ENCODE measurements at places on chromosomes 6 and 20.

- no peaks in the 10 kb centered on the region for H3K36me3 ChIP-seq
- H3K27ac ChIP-seq = no peak overlapping the region
Observed at GRCh38 chr6:1044040-1044836, 267.7 kb upstream of the FOXQ1 start.

DNA sequence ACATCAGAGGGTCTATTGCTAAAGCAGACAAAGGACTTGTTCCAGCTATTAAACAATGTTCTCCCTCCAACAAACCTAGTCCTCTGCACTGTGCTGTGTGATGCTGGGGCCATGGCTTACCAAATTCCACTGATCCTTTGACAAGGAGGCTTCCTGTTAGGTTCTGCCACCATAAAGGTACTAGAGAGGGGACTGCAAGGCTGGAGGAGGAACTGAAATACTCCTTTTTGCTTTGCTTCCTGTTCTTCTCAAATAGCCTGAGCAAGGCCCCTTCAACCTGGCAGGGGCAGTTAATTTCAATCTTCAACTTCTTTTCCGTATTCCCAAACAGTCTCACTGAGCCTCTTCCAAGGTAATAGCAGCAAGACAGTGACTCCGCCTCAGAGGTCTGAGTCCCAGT lies 286.4 kb upstream of the IRAK1BP1 start:
- no peaks in the 10 kb centered on the region for H3K27me3 ChIP-seq
- H3K36me3 ChIP-seq = no peaks in the 10 kb centered on the region
- H3K27ac ChIP-seq = no peak overlapping the region
- DNase-seq = no peak
- no peaks in the 10 kb centered on the region for H3K4me1 ChIP-seq
- H3K4me3 ChIP-seq = no peak overlapping the region

- no peak overlapping the region for H3K4me3 ChIP-seq
- no peak overlapping the region for H3K27ac ChIP-seq
- H3K4me1 ChIP-seq = no peaks in the 10 kb centered on the region
- no peaks in the 10 kb centered on the region for H3K27me3 ChIP-seq
- no peak for DNase-seq
- H3K36me3 ChIP-seq = no peaks in the 10 kb centered on the region
Observed at GRCh38 chr6:31940256-31940664, 5.6 kb upstream of the CFB start.

DNA sequence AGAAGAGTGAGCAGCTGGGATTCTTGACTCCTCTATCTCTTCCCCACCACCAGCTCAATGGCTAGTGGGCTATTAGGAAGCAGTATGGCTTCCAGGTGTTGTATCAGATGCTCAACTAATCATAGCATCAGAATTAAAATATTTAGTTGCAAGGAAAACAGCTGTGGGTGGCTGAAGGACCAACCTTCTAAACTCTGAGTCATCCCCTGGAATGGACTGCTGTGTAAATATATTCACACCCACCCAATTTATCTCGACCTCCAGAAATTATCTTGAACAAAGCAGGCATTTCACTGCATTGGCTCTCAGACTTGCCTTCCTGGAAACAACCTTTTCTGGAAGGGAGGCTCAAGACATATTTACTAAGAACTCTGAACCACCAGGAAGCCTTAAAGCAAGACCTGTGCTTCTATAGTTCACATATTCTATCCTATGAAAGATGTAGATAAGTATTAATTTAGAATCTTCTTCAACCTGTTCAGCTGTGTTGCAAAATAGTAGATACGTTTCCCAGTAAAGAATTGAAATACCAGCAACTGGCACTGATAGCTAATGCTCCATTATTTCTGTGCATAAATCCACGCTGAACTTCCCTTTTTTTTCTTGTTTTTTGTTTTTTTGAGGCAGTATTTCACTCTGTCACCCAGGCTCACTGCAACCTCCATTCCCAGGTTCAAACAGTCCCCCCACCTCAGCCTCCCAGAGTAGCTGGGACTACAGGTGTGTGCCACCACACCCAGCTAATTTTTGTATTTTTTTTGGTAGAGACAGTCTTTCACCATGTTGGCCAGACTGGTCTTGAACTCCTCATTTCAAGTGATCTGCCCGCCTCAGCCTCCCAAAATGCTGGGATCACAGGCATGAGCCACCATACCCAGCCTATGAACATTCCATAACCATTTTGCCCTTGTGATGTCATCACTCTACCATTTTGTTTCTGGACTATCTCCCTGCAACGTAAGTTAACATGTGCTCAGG lies 56.9 kb upstream of the CD2AP start:
- H3K36me3 ChIP-seq = no peaks in the 10 kb centered on the region
- no peak overlapping the region for H3K4me3 ChIP-seq
- H3K27ac ChIP-seq = no peak overlapping the region

DNA sequence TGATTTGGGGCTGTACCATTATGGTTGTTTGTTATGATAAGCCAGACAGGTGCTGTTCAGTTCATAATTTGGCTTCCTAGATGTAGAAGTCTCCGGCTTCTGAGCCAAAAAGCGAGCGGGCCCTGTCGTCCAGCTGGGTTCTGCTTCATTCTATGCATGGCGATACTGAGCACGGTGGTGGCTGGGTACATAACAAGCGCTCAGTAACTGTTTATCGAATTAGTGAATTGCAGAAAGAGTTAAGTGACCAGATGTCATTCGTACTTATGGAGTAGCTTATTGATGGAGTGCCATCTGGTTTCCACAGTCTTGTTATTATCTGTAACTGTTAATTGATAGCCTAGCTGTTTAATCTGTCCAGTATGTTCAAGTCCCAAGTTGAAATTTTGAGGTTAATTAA lies 85.0 kb downstream of the DTD1 start:
- no peak overlapping the region for H3K4me3 ChIP-seq
- no peaks in the 10 kb centered on the region for H3K4me1 ChIP-seq
- no peak overlapping the region for H3K27ac ChIP-seq
- H3K36me3 ChIP-seq = no peaks in the 10 kb centered on the region
- H3K27me3 ChIP-seq = no peaks in the 10 kb centered on the region

- no peaks in the 10 kb centered on the region for H3K4me1 ChIP-seq
- DNase-seq = no peak
- H3K36me3 ChIP-seq = no peaks in the 10 kb centered on the region
- no peaks in the 10 kb centered on the region for H3K27me3 ChIP-seq
Observed at GRCh38 chr20:719068-719467, 43.5 kb upstream of the SCRT2 start.

DNA sequence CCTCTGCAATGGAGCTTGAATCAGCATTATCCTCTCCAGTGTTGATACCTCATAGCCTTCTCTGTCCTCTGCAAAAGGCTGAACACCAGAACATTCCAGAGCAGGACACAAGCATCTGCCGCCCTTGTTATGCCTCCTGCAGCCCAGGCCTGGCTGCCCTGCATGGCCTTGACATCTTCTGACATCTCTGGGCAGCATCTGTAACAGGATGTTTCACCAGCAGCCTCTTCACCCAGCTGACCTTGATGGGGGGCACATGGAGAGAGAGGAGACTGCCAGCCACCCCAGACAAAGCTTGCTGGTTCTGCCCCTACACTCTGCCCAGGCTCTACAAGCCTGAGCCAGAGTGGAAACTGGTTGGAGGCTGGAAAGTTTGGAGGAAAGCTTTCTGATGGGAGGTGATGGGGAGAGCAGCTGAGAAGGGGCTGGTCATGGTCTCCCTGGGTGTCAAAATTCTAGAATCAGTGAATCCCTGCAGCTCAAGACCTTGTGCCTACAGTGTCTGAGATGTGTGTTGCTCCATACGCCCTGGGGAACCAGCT lies 145.1 kb downstream of the MRPL14 start:
- H3K36me3 ChIP-seq = no peaks in the 10 kb centered on the region
- no peak for DNase-seq
- H3K4me3 ChIP-seq = no peak overlapping the region
- no peak overlapping the region for H3K27ac ChIP-seq

GRCh38 chr6:4008324-4009047 lies 70.5 kb downstream of the FAM217A start:
- no peaks in the 10 kb centered on the region for H3K36me3 ChIP-seq
- H3K27me3 ChIP-seq = no peaks in the 10 kb centered on the region

DNA sequence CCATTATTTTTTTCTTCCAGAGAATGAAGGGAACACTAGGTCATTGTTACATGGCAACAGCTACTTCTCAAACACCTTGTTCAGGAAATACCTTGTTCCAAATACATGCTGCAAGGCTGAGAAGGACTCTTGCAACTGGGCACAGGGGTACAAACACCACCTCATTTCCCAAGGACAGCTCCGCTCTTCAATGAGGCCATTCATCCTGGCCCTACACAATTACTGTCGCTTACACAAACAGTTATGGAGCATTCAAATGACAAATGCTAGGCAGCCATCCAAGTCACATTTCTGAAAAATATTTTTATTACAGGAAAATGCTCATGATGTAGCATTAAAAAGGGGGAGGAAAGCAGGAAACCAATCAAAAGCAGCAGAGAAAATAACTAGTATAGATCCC lies 611.9 kb downstream of the DHX35 start:
- no peaks in the 10 kb centered on the region for H3K4me1 ChIP-seq
- DNase-seq = peak; percentile 31
- no peak overlapping the region for H3K27ac ChIP-seq
- no peak overlapping the region for H3K4me3 ChIP-seq

DNA sequence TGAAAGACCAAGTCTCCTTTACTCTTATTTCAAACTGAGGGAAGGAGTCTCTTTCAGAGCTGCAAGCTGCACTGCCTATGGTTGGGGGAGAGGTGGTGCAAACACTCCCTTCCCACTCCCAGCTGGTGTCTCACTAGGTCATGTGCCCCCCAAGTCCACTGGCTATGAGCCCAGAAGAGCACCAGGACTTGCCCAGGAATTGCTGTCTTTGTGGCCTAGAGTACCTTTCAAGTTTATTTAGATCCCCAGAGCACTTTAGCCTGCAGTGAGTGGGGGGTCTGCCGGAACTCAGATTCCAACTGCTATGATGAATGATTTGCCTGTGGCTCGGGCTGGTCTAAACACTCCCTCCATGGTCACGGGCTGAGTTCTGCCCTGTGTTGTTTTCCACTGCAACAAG lies 192.6 kb upstream of the CITED2 start:
- no peaks in the 10 kb centered on the region for H3K27me3 ChIP-seq
- H3K27ac ChIP-seq = no peak overlapping the region
- no peak overlapping the region for H3K4me3 ChIP-seq
- H3K4me1 ChIP-seq = peaks cover 12% of the 10 kb centered on the region
- no peaks in the 10 kb centered on the region for H3K36me3 ChIP-seq

DNA sequence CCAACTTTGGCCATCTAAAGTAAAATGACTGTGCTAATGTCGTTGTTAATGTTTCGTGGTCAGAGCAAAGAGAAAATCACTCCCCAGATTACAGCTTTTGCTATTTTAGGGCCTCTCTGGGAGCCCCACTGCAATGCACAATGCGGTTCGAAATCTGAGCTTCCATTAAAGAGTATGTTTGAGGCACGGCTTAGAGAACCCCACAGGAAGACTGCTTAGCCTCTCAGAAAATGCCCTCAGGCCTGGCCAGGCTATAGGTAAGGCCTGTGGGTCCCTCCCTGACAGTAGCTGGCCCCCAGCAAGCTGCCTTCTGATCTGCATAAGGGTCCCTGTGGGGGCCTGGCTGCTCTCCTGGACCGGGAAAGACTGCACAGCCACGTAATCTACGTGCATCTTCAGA lies 274.6 kb downstream of the PTPRT start:
- no peaks in the 10 kb centered on the region for H3K4me1 ChIP-seq
- no peaks in the 10 kb centered on the region for H3K27me3 ChIP-seq
- no peak overlapping the region for H3K4me3 ChIP-seq
- no peaks in the 10 kb centered on the region for H3K36me3 ChIP-seq

- no peak overlapping the region for H3K27ac ChIP-seq
- no peaks in the 10 kb centered on the region for H3K36me3 ChIP-seq
- no peaks in the 10 kb centered on the region for H3K27me3 ChIP-seq
Observed at GRCh38 chr6:80477591-80477990, 371.1 kb downstream of the BCKDHB start.

DNA sequence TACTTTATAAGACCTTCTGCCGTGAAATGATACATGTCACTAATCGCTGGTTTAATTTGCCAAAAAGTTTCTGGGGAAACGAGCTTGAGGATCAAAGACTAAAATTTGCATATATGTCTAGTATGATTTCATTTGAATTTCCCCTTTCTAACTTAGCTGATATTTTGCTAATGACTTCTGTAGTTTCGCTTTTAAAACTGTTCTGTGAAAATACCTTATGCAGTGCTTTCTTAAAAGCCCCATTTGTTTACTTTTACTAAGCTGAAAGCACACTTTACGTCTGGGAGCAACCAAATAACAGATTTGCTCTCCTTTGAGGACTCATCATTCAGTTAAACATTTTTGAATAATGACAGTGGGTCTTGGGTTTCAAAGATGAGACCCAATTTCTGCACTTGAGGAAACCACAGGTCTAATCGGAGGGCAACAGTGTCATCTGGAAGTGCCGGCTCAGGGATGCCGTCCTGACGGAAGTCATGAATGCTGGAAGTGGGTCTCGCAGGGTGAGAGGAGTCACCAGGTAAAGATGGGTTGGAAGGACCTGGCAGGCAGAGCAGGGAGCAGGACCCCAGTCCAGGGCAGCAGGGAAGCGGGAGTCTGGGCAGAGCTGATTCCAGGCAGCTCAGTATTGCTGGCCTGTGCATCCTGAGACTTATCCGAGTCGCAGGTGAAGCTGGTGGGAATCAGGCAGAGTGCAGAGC lies 33.2 kb downstream of the PLEKHG1 start:
- no peaks in the 10 kb centered on the region for H3K36me3 ChIP-seq
- H3K4me1 ChIP-seq = no peaks in the 10 kb centered on the region
- H3K4me3 ChIP-seq = no peak overlapping the region
- no peak for DNase-seq

DNA sequence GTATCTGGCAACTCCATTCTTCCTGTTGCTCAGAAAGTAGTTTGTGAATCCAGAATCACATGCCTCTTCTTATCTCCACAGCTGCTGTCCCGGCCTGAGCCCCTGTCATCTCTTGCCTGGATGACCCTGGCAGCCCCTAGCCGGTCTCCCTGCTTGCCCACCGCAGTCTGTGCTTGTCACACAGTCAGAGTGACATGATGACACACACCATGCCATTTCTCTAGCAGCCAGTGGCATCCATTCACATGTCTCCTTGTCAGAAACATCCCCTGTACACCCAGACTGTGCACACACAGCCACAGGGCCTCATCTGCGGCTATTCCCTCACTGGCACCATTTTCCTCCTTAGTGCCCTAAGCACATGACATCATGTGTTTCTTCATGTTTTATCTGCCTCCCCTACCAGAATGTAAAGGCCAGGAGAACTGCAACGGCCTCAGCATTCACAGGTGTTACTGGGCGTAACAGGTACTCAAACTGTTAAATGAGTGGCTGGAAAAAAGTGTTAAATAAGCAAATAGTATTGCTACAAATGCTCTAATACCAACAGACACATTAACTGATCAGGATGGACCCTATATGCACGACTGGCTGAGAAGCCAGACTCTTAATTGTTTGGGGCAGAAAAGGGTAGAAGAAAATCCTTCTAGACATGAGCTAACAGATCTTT lies 9.6 kb downstream of the ABHD12 start:
- no peak overlapping the region for H3K27ac ChIP-seq
- no peak for DNase-seq
- H3K4me1 ChIP-seq = peaks cover 6% of the 10 kb centered on the region
- no peak overlapping the region for H3K4me3 ChIP-seq
- no peaks in the 10 kb centered on the region for H3K27me3 ChIP-seq
- no peaks in the 10 kb centered on the region for H3K36me3 ChIP-seq

- H3K27me3 ChIP-seq = no peaks in the 10 kb centered on the region
- DNase-seq = no peak
Observed at GRCh38 chr6:136343700-136344099, 54.1 kb upstream of the BCLAF1 start.

Measured in pancreas (tissue), 10 donors.